ENCODE measurements at places on chromosomes 13 and 19.
A peak's percentile ranks its signal among the peaks of the same experiment; 100 is the strongest.

GRCh38 chr13:33793726-33794125 is 24.2 kb upstream of the RFC3 start:
- DNase-seq = no peak

DNA sequence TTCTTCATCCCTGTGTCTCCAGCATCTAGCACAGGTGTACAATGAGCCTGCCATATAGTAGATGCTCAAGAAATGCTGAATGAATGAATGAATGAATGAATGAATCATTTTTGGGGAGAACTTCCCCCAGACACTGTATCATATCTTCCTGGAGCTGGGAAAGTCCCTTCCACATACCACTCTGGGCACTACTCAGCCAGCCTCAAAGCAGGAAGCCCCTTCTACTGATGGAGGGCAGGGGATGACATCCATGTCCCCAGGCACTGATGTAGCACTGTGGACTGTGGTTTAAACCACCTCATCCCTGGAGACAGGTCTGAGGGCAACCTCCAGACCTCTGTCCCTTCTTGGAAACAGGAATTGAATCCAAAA is 4.8 kb downstream of the GNA15 start:
- DNase-seq = no peak

DNA sequence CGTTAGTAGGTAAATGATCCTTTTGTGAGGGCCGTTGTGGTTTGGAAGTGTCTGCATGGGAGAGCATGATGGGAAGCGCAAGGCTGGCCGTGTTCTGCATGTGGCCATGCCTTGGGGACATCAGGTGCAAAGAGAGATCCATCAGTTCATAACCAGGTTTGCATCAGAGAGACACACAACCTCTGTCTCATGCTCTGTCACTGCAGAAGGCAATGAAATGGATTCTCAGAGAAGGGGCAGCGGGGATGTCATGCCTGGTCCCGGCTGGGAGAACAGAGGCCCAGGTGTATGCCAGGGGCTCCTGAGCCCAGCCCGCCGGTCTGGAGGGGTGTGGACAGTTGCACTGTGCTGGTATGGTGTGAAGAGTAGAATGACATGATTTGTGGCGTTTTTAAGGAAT is 60.2 kb downstream of the GGACT start:
- DNase-seq = no peak

DNA sequence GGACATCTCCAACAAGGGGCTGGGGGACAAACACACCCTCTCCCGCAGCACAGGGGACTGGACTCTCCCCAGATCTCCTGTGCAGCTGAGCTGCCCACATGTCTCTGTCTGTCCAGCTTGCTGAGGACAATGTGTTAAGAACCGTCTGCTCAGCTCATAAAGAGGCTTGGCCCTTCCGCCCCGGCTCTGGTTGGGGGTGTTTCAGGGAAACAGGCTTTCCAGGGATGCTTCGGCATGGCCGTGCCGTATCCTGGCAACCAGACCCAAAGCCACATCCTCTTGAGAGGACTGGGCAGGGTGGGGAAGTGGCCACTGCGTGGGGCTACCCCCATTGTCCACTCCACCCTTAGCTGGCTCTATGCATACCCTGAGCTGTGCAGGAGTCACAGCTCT is 41.1 kb upstream of the CHST8 start:
- DNase-seq = no peak

GRCh38 chr13:48526286-48526685 is 6.6 kb downstream of the RCBTB2 start:
- DNase-seq = no peak

GRCh38 chr19:15299568-15300409 is 32.5 kb downstream of the BRD4 start:
- DNase-seq = no peak

GRCh38 chr19:36081385-36081784 is 26.7 kb downstream of the WDR62 start:
- DNase-seq = no peak

DNA sequence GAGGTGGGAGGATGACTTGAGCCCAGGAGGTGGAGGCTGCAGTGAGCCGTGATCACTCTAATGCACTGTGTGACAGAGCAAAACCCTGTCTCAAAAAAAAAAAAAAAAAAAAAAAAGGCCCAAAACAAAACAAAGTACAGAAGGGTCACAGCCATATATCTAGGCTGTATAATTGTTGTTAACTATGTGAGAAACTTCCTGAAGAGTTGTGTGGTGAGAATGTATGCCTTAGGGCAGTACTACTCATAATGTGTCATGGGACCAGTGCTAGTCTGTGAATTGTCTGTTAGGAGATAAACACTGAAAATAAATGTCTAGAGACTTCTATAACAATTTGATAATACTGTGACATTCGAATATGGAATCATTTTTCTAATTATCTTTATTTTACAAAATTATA is 43.1 kb downstream of the PAN3 start:
- DNase-seq = no peak

- DNase-seq = peak; percentile 90
Measured at GRCh38 chr19:7680606-7681339, at the start of gene TRAPPC5. Gene TRAPPC5, plus strand, starts transcription at chr19:7680833. Its CDS starts 1,421 bp downstream, at chr19:7682254.

DNA sequence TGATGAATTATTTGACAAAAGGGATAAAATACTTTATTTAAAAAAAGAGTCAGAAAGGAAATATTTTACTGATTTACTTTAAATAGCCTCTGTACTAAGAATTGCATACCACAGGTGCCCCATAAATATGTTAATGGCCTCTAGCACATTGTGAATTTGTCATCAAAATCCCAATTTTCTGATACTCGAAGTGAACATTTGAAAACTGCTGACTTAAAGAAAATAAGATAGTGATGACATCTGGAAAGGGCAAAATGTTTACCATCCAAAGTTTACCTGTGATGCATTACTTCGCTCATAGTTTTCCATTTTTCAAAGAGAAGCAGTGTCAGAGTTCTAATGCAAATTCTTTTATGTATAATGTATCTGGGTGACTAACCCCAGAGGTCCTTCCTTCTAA is 455.4 kb downstream of the KLF5 start:
- DNase-seq = no peak

DNA sequence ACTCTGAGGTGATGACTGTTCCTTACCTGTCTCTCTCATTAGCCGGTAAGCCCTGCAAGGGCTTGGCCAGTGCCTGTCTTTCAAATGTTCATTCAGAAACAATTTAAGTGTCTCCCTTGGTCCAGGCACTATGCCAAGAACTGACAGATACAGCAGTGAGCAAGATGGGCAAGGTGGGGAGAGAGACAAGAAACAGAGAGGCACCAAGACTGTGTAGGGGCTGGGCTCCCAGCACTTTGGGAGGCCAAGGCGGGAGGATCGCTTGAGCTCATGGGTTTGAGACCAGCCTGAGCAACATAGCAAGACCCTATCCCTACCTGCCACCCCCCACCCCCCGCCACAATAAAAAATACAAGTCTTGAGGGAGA is 1.3 kb upstream of the CCNE1 start:
- no peak for DNase-seq

- DNase-seq = no peak
Measured at GRCh38 chr19:34985249-34986022, 14.7 kb upstream of the GRAMD1A start.

GRCh38 chr13:50106559-50106958 is 91.3 kb downstream of the KCNRG start:
- no peak for DNase-seq

DNA sequence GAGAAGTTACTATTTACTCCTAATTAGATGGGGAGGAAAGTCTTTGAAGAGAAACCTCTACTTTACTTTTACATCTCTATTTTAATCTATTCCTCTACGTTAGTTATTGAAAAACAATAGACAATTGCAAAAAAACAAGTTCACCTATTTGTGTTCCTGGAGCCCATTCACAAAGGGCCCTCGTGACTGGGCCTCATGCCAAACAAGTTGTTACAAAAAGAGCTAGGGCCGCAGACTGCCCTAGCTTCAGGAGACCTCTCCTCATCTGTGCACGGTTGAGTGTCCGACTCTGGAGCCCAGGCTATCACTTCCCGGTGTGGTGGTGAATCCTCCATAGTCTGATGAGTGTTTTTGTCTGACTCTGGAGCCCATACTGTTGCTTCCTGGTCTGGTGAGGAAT is 190.9 kb downstream of the ZNF486 start:
- DNase-seq = no peak

DNA sequence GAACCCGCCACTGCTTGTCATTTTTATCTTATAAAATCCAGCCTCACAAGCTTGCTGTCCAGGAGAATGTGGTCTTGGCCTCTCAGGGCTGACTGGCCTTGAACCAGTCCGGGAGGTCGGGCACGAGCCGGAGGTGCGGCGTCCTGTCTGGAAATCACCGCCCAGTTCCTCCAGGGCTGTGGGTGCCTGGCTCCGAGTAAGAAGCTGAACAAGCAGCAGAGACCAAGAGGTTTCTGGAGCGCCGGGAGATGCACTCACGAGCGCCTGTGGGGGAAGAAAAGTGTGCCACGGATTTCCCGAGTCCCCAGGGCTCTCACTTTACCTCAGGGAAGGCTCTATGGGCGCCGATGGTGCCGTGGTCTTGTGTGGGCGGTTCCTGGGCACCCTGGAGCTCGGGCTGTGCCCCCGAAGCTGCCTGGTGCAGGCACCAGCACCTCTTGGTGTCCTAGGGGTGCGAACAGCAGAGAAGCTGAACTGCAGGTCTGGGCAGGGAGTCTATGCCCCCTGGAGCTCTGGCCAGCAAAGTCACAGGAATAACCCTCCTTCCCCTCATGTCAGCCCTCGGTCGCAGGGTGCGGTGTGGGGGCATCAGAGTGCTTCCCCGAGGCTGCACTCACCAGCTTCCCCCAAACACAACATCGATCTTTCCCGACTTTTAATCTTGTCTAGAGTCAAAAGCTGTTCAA is 50.0 kb downstream of the GAS6 start:
- no peak for DNase-seq

DNA sequence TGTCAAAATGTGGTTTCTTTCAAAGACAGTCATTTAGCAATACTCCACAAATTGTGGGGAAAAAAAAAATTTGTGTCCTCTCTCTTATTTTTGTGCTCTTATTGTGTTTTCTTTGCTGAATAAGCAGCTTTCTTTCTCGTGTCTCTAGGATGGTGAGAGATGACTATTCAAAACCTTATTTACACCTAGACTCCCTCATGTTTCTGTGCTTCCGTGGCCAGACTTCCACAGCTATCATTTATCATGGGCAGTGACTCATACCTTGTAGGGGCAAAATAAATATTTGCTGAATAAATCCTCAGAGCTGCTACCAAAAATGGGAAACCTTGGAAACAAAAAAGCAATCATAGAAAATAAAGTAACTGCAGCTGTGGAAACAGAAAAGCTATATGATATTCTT is 204.9 kb upstream of the MIR17HG start:
- no peak for DNase-seq

GRCh38 chr13:69324090-69324886 is 783.3 kb upstream of the ATXN8OS start:
- no peak for DNase-seq

- DNase-seq = no peak
Measured at GRCh38 chr13:24092108-24092507, 68.4 kb upstream of the SPATA13 start.

DNA sequence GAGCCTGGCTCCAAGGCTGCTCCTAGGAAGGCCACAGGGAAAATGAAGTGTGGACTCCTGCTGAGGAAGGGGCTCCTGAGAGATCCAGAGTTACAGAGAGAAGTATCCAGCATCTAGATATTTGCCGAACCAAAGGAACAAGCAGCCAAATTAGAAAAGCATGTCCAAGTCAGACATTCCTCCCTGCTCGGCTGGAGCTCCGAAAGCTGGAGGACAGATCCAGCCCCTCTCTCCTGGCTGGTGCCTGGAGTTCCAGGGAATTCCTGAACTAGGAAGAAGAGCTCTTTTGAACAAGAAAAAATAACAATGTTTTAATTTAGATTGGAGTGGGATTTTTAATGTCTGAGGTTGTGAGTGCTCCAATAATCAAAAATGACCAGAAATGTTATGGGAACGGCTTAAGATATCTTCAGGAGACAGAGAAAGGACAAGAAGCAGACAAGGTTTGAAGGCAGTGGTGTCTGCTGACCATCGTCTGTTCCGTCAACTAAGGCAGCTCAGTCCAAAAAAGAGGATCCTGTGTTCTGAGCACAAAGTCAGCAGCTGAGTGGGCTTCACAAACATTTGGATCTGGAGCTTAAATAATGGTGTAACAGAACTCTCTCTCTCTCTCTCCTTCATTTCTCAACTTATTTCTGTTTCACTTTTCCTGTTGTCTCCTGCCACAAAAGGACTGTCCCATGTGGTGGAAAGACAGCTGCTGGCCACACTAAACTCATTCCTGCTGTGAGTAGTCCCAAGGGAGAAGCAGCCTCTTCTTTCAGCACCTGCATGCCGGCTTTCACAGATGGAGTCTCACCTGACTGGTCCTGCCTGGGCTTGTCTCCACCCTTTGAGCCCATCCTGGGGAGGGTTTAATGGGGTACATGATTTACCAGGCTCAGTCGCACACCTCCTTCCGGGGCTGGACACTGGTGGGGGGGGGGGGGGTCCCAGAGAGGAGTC is 31.5 kb upstream of the IRS2 start:
- DNase-seq = no peak

DNA sequence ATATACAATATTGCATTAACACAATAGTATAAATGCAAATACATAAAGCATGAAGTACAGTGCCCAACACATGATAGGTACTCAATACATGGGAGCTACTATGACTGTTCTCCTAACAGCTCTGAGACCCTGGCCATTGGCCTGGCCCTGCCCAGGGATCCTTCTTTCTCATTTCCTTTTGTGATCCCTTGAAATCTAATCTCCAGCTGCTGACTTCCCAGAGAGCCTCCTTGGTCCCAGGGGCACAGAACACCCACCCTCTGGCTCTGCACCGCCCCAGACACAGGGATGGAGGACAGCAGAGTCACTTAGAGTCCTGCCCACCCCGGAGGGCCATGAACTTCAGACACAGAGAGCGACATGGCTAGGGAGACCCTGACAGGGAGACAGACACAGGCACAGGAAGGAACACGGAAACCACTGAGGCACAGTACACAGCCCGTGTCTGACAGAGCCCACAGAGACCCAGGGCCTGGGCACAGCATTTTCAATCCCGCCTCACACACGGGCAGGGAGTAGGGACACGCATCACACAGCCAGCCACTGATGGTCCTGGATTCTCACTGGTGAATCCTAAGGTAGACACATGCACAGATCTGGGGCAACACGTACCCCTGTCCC is 4.2 kb upstream of the SYCN start:
- no peak for DNase-seq

DNA sequence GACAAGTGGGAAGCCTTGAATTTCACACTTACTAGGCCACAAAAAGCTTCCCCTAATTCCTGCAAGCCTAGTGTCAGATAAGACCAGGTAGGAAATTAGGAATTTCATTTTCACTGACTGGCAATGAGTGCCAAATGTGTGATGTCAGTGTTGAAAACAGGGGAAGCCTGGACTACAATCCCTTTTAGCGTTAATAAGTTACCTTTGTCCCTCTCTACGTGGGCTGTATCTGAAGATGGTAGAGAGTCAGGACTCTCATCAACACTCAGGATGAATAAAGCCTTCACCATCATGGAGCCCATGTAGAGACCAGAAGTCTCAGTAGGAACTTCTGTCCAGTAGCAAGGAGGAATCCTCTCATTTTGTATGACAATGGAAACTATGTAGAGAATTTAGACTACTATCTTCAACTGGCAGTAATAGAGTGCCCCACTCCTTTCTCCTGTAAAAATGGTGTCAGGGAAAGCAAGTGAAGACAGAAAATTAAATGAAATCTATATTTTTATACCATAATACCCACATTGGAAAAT is 324.1 kb upstream of the KLHL1 start:
- DNase-seq = no peak

- no peak for DNase-seq
Measured at GRCh38 chr13:23159760-23160637, 20.8 kb upstream of the SGCG start.

All from stimulated activated CD4-positive, alpha-beta T cell treated with anti-CD3 and anti-CD28 coated beads, Interleukin-2, amount 100 ng/mL, for 24 hours (primary cell).